Right atrium auricular region (tissue), 2 donors: ENCODE measurements at places on chromosomes 3 and 15. TPM values are rescaled to one million over a fixed set of nuclear protein-coding genes. Genes with fewer than 3 reads are reported as not detected.

- H3K27me3 ChIP-seq, result no peaks in the 10 kb centered on the region
- H3K4me1 ChIP-seq, result no peaks in the 10 kb centered on the region
- no peaks in the 10 kb centered on the region for H3K36me3 ChIP-seq
- no peak for DNase-seq
- no peak overlapping the region for H3K27ac ChIP-seq
- H3K4me3 ChIP-seq, result no peak overlapping the region
These were observed 69.0 kb downstream of the MYO1E start for GRCh38 chr15:59303633-59304032.

GRCh38 chr3:112639455-112640225 lies 1.3 kb downstream of the CCDC80 start:
- no peaks in the 10 kb centered on the region for H3K27me3 ChIP-seq
- H3K36me3 ChIP-seq, result no peaks in the 10 kb centered on the region
- no peak for DNase-seq
- H3K4me1 ChIP-seq, result no peaks in the 10 kb centered on the region
- peak overlapping the region; percentile 29 for H3K4me3 ChIP-seq

- H3K27ac ChIP-seq, result no peak overlapping the region
- H3K4me1 ChIP-seq, result no peaks in the 10 kb centered on the region
- no peak overlapping the region for H3K4me3 ChIP-seq
- H3K27me3 ChIP-seq, result no peaks in the 10 kb centered on the region
- peaks cover 10% of the 10 kb centered on the region for H3K36me3 ChIP-seq
- no peak for DNase-seq
These were observed 44.2 kb upstream of the C3orf70 start for GRCh38 chr3:185197068-185197467.

DNA sequence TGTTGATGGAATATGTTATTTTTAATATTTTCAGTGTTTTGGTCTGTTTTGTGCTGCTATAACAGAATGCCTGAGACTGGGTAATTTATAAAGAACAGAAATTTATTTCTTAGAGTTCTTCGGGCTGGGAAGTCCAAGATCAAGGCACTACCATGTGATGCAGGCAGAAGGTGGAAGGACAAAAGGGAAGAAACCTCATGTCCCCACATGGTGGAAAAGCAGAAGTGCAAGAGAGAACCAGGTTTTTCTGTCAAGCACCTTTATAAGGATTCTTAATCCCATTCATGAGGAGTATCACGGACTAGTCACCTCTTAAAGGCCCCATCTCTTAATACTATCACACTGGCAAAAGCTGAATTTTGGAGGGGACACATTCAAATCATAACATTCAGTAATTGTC lies 57.9 kb upstream of the EPHB3 start:
- no peak overlapping the region for H3K27ac ChIP-seq
- no peak overlapping the region for H3K4me3 ChIP-seq
- H3K4me1 ChIP-seq, result no peaks in the 10 kb centered on the region
- H3K27me3 ChIP-seq, result no peaks in the 10 kb centered on the region
- DNase-seq, result no peak

Gene CTXN2
- total RNA-seq, result not detected

Gene MORF4L1
- 368 TPM for total RNA-seq
